ENCODE measurements at places on chromosomes 12 and 14.

GRCh38 chr12:87612996-87613395, 416.2 kb downstream of the C12orf50 start:
- no peak for DNase-seq

DNA sequence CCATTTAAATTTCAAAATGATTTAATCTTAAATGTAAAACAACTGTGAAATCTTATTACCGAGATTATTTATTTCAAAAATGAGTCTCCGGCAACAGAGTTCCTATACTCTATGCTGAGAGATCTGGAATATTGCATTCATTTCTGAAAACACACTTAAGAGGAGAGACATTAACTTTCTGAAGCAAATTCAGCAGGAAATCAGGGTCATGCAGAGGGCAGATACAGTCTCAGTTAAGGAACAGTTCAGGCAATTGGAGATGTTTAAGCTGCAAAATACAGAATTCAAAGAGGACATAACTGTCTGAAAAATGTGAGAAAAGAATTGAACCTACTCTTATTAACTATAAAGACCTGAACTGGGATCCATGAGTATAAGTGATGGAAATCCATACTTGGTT, 320.7 kb downstream of the PAWR start:
- DNase-seq = no peak

GRCh38 chr12:25752710-25753309, 199.7 kb upstream of the LMNTD1 start:
- DNase-seq = no peak

- DNase-seq = no peak
These were observed 171.2 kb downstream of the MYRFL start for GRCh38 chr12:69996241-69996640.

- no peak for DNase-seq
These were observed 109.2 kb upstream of the FUT8 start for GRCh38 chr14:65303190-65303898.

GRCh38 chr14:100786576-100787219, 39.2 kb upstream of the MEG3 start:
- DNase-seq = no peak

- no peak for DNase-seq
These were observed 593 bp downstream of the CFL2 start for GRCh38 chr14:34713681-34714319.

GRCh38 chr12:2580821-2581220, 213.9 kb upstream of the FKBP4 start:
- DNase-seq = no peak

DNA sequence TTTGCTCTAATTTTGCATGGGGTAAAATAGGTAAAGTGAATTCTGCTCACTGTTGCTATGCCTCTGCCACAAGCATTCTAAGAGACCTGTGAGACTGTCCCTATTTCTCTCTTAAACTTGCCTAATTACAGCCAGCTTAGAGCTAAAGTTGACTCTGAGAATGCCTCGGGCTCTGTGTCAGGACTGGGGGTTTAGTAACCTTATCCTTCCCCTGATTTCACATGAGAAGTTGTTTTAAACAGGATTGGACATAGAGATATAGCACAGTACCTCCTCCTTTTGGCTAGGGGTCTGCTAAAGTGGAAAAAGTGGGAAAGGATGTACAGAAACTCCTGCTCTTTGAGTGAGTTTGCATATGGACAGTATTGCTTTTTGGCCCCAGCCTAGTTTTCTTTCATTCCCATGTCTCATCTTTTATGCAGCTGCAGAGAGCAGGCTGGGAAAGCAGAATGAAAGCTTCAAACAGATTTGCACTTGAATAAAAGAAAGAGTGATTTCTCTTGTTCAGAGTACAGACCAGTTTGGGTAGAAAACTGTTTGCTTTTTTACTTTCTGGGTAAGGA, 122.0 kb downstream of the RAD51B start:
- DNase-seq = no peak

DNA sequence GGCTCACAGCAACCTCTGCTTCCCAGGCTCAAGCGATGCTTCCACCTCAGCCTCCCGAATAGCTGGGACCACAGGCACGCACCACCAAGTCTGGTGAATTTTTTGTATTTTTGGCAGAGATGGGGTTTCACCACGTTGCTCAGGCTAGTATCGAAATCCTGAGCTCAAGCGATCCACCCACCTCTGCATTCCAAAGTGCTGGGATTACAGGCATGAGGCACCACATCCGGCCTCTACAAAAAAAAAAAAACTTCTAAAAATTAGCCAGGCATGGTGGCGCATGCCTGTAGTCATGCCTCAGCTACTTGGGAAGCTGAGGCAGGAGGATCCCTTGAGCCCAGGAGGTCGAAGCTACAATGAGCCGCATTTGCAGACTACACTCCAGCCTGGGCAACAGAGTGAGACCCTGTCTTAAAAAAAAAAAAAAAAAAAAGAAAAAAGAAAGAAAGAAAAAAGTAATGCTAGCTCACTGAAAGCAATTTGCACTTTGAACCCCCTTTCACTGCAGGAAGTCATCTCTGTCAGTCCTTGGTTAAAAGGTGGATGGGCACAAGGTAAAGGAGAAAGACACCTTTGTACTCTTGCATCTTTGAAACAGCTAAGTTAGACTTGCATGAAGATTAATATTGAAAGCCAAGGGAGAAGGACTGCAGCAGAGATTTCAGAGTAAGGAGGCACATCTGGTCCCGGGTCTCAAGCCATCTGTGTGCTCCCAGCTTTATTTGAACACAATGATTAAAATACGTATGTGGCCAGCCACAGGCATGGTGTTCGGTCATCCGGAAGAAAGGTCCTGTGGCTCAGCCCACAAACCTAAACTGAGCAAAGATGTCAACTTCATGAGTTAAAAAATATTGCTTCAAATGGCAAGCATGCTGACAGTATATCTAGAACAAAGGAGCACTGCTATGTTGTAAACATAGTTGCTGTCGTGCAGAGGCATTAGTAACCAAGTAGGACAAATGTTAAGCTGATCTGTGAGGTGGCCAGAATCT, 103.8 kb upstream of the HMGA2 start:
- no peak for DNase-seq

GRCh38 chr14:41925409-41925808, 318.7 kb downstream of the LRFN5 start:
- DNase-seq = no peak

DNA sequence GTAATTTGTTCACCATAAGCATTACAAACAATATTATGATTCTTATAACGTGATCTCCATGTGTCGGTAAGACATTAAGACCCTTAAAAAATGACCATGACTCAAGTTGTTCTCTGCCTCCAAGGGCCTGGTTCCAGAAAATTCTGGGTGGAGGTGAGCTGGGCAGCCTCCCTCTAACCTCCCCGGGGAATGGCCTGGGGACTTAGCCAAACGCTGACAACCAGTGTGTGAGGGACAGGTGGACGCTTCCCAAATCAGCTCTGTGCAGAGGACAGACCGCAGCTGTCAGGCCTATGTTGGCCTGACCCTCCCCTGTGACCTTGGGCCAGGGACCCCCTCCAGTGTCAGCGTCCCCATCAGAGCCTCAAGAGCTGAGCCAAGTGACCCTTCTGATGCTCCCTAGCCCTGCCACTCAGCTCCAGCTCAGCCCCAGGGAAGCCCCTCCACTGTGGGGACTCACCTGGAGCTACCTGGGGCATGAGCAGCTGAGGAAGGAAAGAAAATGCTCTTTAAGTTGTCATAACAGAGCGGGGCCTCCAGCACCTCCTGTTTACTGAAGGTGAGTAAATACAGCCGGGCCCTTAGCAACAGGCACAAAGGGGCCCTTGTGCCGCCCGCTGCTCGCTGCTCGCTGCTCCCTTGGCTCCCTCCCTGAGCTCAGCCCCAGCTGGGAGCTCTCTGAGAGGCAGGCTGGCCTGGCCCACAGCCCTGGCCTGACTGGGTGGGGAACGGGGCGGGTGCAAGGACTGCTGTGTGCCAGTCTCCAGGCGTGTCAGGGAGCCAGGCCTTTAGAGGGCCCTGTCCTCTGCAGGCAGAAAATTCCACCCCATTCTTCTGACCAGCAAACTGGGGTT, 116.6 kb downstream of the CALM1 start:
- no peak for DNase-seq

DNA sequence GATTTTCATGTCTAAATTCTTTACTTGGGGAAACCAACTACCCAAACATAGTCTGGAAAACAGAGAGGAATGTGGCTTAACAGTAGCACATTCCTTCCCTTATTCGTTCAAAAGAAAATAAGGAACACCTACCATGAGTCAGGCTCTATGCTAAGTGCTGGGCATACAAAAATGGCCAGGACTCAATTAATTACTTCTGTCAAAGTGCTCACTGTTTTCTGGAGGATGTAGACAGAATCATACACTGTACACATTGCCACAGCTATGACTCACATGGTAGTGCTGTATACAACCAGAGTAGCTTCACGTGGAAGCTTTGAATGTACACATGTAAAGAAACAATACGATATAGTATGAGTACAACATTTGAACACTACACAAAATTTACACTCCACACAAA, 50.1 kb downstream of the SLC25A21 start:
- DNase-seq = no peak

- DNase-seq = no peak
These were observed 51.8 kb downstream of the WIF1 start for GRCh38 chr12:65069336-65069735.

GRCh38 chr12:8544295-8544694, 3.6 kb upstream of the CLEC4E start:
- peak; percentile 79 for DNase-seq
